ENCODE measurements at places on chromosomes 1 and 21. TPM values are rescaled to one million over a fixed set of nuclear protein-coding genes. Genes with fewer than 3 reads are reported as not detected.

DNA sequence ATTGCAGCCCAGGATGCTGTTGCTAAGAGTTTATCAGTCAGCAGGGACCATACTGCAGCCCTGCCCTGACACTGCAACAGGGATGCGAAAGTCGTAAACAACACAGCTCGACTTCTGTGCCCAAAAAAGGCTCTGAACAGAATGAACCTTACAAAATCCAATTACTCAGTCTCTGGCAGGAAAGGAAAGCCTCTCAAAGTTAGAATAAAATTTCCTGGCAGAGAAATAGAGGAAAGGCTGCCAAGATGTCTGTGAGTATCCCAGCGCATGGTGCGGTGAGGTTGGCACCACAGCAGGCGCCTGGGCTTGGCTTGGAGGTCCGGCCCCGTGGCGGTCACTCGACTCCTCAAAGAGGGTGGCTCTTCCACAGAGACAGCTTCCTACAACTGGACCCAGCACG is 185.8 kb downstream of the PCP4 start:
- no peak for DNase-seq

GRCh38 chr1:205970486-205970885 is 27.2 kb upstream of the SLC26A9 start:
- DNase-seq = no peak

- DNase-seq = no peak
These were observed 32.3 kb downstream of the EEIG2 start for GRCh38 chr1:108592030-108592759.

GRCh38 chr1:226302731-226303130 is 6.2 kb downstream of the LIN9 start:
- DNase-seq = no peak

DNA sequence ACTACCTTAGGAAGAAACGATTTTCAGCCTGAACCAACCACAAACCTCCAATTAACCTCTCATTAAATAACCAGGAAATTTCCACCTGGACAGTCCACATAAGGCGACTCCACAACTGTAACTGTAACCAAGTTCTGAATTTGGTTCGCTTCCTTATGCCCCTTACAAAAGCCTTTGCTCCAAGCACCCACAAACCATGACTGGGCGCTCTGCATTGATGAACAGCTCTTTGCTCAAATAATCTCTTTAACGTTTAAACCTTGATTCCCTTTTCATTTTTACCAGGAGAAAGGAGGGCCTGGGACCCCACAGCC is 38.2 kb upstream of the ZNF124 start:
- no peak for DNase-seq

- no peak for DNase-seq
These were observed 42.5 kb upstream of the SYT2 start for GRCh38 chr1:202752774-202753173.

- DNase-seq = no peak
These were observed 188.8 kb downstream of the MATN1 start for GRCh38 chr1:30534551-30534940.

GRCh38 chr1:2382621-2383361 is 8.6 kb downstream of the MORN1 start:
- DNase-seq = no peak

GRCh38 chr21:36065497-36066036 is 4.3 kb upstream of the CBR1 start:
- no peak for DNase-seq

DNA sequence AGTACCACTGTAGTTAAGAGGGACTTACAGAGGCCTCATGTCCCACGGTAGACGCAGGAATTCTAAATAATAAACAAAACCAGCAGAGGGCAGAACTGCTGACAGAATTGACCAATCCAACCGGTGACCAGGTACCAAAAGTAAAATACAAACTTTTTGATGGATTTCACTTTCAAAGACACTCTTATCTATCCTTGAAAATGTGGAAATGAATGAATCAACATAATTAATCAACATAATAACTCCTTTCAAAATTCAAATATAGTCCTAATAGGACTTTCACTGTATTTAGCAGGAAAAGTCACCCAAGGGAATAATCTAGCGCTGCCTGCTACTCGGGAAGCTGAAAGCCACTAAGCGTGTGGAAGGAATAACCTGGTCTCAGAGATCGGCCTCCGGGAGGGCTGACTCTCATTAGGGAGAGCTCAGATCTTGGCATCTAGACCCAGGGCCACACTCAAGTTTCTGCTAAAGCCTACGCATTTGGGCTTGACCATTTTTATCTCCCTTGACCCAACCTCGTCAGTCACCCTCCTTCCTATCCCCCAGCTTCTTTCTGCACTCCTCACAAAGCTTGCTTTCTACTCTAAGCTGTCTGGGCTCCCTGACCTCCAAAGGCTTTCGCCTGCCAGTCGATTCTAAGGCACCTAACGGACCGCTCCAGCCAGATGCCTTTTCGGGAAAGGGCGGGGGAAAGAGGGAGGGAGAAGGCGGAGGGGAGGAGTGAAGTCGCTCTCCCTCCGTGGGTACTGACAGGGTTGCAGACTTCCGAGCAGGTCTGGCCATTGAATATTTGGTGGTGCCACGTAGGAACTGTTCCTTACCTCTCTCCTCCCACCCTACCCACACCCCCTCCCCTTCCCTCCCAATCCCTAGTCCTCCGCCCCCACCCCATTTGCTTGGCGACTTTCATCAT is 1.6 kb downstream of the COL11A1 start:
- DNase-seq = peak; percentile 15

DNA sequence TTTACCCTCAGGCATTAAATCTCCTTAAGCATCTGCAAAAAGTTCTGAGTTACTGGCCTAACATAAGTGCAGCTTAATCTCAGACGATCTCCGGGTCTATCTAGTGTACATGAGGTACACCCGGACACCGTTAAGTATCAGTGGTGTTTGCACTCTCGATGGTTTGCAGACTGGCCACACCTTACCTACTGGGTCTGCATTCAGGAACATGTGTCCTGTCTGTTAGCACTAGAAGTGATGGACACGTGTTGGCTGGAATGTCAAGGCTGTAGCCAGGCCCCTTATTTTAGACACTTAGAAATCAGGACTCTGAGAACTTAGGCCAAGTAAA is 783 bp upstream of the AGL start:
- no peak for DNase-seq

DNA sequence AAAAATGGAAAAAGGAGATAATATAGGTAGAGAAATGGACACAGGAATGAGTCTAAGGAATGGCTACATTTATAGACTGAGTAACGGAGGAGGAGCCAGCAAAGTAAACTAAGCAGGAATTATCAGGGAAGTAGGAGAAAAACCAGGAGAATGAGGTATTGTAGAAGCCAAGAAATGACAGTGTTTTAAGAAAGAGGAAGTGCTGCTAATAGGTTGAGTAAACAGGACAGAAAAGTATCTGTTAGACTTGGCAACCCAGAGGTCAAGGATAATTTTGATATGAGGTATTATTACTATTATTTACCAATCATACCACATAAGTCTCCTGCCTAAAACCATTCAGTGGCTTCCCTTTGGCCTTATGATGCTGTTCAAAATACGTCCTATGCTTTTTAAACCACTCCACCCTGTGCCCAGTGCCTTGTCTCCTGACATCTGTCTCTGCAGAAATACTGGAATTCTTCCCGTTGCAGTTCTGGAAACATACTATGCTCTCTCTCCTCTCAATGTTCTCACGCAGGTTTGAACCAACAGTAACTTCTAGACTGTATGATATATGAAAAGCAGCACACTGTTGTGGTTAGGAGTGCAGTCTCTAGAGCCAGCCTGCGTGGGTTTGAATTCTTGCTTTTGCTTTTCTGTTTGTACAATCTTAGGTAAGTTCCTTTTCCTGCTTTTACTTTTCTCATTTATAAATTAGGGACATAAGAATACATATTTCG is 24.6 kb upstream of the NEK7 start:
- no peak for DNase-seq

- no peak for DNase-seq
These were observed 27.9 kb downstream of the CACNA1S start for GRCh38 chr1:201084295-201084694.

DNA sequence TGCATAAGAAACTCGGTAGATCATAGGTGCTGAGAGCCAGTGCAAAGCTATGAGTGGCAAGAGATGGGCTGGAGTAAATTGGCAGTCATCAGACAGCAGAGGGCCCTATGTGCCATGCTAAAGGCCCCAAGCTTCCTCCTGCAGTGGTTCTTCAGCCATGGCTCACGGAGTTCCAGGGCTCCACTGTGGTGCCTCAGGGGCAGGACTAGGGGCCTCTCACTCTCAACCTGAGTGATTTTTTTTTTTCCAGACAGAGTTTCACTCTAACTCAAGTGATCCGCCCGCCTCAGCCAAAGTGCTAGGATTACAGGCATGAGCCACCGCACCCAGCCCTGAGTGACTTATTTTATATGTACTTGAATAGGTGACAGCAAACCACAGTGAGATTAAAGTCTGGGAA is 10.4 kb upstream of the GJA8 start:
- DNase-seq = no peak

- DNase-seq = no peak
These were observed 69.8 kb upstream of the HAO2 start for GRCh38 chr1:119298687-119299303.

- no peak for DNase-seq
These were observed 35.5 kb downstream of the SLC66A1 start for GRCh38 chr1:19347533-19348172.

- DNase-seq = no peak
These were observed 4.5 kb downstream of the CDKN2C start for GRCh38 chr1:50974618-50974935.

- DNase-seq = no peak
These were observed 287.9 kb downstream of the LTN1 start for GRCh38 chr21:28704746-28705145.

- DNase-seq = no peak
These were observed 5.4 kb downstream of the TPRG1L start for GRCh38 chr1:3630161-3630611.

- no peak for DNase-seq
These were observed 5.0 kb upstream of the FCAMR start for GRCh38 chr1:206975306-206975705.

- no peak for DNase-seq
These were observed 5.1 kb downstream of the C1orf87 start for GRCh38 chr1:60068393-60069045.

GRCh38 chr21:18356801-18357200 is 46.8 kb downstream of the TMPRSS15 start:
- DNase-seq = no peak

GRCh38 chr1:61392409-61393242 is 310.3 kb downstream of the NFIA start:
- DNase-seq = no peak

GRCh38 chr1:85128316-85128715 is 72.5 kb downstream of the SYDE2 start:
- DNase-seq = no peak

GRCh38 chr1:160951443-160952128 is 3.0 kb downstream of the ITLN2 start:
- peak; percentile 43 for DNase-seq

GRCh38 chr21:28127175-28127785 is 865.4 kb downstream of the LTN1 start:
- no peak for DNase-seq

- DNase-seq = no peak
These were observed 135.8 kb downstream of the VAV3 start for GRCh38 chr1:107829036-107829770.

- DNase-seq = no peak
These were observed 179.4 kb downstream of the RHOU start for GRCh38 chr1:228914700-228915099.

GRCh38 chr1:914891-915280 is 8.8 kb upstream of the SAMD11 start:
- no peak for DNase-seq

DNA sequence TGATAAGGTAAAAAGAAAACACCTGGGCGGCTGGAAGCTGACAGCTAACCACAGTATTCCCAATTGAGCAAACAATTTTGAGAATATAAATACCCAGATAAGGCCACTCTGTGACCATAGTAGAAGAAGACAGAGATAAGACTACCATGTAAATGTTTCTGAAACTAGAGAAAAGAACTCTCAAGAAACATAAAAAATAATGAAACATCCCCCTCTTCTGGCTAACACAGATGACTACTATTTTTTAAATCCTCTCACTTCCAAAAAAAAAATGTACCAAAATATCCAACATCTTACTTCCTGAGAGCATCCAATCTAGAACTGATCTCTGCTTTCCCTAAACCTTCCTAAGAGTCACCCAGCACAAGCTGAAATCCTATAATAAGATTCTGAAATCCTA is 125.9 kb downstream of the HFM1 start:
- DNase-seq = no peak

NEGR1 gene
- total RNA-seq = 10.3 TPM

ELAPOR1 gene
- total RNA-seq = 7.5 TPM

SPRR2A gene
- 0.55 TPM for total RNA-seq

CASP9 gene
- total RNA-seq = 48.6 TPM

PALMD gene
- total RNA-seq = 19.9 TPM

HTR6 gene
- total RNA-seq = not detected

PLPP3 gene
- total RNA-seq = 140 TPM

ACTN2 gene
- 0.34 TPM for total RNA-seq

UBXN11 gene
- total RNA-seq = 37.0 TPM

KRTAP12-2 gene
- total RNA-seq = not detected

F3 gene
- total RNA-seq = 38.5 TPM

FAM177B gene
- not detected for total RNA-seq

CD55 gene
- total RNA-seq = 89.7 TPM

GUCA2A gene
- not detected for total RNA-seq

TRAF3IP3 gene
- total RNA-seq = 2.1 TPM

Data from ovary (tissue), 10 donors.